ENCODE measurements at places on chromosomes 7 and 10. TPM values are rescaled to one million over a fixed set of nuclear protein-coding genes. Genes with fewer than 3 reads are reported as not detected.

DNA sequence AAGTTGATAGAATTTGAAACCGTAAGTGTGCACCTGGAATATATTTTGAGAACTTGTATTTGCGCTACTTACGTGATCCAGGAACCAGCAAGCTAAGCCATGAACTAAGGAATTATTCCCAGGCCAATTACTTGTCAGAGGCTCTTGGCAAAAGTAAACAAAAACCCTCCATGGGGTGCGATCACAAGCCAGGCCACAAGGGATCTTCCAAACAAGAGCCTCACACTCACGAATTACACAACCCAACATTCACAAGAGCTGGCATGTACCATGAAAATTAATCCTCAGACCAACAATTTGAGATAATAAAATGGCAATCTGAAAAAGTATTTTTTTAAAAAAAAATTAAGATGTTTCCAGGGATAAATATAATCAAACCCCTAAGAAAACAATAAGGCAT is 467.0 kb upstream of the AKR1E2 start:
- no peak for DNase-seq

GRCh38 chr10:76319661-76320060 is 888.2 kb downstream of the LRMDA start:
- no peak for DNase-seq

GRCh38 chr10:112461029-112461887 is 14.2 kb downstream of the VTI1A start:
- DNase-seq, result no peak

GRCh38 chr10:16442914-16443313 is 6.1 kb downstream of the PTER start:
- no peak for DNase-seq

SPDYE9 gene
- 1.5 TPM for polyA plus RNA-seq

DNA sequence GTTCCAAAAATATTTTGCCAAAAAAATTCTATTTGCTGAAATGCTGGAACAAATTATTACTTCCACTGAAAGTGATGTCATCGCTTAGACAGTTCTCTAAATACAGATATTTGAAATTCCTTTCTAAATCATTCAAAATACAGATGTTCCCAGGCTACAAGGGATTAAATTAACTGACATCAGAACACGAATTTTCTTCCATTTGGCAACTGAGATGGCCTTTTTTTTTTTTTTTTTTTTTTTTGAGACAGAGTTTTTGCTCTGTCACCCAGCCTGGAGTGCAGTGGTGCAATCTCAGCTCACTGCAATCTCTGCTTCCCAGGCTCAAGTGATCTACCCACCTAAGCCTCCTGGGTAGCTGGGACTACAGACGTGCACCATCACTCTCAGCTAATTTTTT is 57.0 kb downstream of the P4HA1 start:
- no peak for DNase-seq

- no peak for DNase-seq
Measured at GRCh38 chr10:17510242-17510908, 56.0 kb upstream of the ST8SIA6 start.

CLRN3 gene
- 22.5 TPM for polyA plus RNA-seq

INA gene
- polyA plus RNA-seq, result 0.53 TPM

Measured in left kidney (tissue), 8 donors.